ENCODE measurements at places on chromosomes 16 and 17.

GRCh38 chr17:2758870-2759269 is 9.4 kb upstream of the CCDC92B start:
- DNase-seq: no peak

- DNase-seq: no peak
Observed at GRCh38 chr17:17872547-17873345, 36.0 kb upstream of the SREBF1 start.

- peak; percentile 32 for DNase-seq
Observed at GRCh38 chr17:2025622-2026309, 632 bp upstream of the RTN4RL1 start.

DNA sequence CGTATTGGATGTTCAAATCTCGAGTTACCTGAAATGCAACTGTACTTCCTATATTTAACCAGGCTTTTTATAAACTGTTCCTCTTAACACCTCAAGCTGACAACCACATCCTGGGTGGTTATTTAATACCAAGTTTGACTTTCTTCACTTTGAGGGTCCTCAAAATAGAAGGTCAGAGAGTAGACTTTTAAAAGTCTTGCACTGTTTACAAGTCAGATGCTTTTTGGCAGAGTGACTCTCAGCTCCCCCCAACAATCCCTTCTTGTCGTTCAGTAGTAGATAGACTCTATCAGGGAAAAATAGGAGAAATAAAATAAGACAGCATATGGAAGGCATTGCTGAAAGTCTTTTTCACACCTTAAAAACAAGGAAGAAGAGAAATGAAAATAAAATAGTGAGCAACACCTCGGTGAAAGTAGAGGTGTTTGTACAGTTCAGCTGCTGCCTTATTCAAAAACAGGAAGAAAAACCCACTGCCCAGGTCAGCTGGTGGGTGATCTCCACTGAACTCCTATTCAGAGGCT is 650.4 kb downstream of the WWOX start:
- no peak for DNase-seq

GRCh38 chr16:31219154-31219741 is 2.3 kb upstream of the PYDC1 start:
- no peak for DNase-seq

- DNase-seq: no peak
Observed at GRCh38 chr17:17987901-17988300, 15.2 kb downstream of the DRC3 start.

DNA sequence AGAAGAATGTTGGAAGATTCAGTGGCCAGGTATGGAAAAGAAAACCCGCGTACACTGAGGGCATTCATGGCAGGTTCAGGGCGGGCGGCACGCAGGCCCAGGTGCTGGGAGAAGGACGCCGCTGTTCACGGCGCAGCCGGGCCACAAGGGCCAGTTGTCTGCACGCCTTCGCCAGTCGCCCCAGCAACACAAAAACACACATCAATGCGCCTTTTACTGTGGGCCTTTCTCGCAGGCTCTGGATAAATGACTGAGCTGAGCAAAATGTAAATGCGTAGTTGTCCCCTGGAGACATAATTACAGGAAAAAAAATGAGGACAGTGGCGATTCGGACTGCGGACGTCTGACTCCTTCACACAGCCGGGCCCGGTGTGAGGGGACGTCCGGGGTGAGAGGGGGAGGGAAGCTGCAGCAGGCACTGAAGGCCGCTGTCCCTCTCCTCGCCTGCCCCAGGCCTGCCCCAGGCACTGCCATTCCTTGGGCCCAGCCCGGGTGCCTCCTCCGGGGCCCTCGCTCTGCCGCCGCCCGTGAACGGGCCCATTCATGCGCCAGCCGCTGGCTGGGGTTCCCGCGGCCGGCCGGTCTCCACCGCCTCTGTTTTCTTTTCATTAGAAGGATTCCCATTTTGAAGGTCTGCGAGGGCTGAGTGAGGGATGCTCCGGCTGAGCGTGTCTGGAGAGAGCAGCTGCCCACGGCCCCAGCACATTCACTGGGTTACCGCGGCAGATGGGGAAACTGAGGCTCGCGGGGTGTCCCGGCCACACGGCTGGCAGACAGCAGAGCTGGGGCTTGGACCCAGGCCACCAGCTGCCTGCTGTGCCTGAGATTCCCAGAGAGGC is 6.5 kb upstream of the ZNF469 start:
- DNase-seq: no peak

DNA sequence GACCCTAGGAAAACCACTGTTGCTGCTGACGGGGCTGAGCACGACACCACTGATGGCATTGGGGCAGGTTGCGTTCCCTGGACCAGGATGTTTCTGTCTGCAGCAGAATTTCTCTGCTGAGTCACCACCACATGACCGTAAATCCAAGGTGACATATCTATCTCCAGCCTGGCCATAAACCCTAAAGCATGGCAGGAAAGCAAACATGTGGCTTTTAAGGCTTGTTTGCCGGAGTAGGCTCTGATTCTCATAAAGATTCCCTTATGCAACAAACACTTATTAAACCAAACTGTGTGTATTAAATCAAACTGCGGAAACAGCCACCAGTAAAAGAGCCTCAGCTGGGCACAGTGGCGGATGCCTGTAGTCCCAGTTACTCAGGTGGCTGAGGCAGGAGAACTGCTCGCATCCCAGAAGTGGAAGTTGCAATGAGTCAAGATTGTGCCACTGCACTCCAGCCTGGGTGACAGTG is 17.3 kb downstream of the MPHOSPH6 start:
- DNase-seq: no peak

DNA sequence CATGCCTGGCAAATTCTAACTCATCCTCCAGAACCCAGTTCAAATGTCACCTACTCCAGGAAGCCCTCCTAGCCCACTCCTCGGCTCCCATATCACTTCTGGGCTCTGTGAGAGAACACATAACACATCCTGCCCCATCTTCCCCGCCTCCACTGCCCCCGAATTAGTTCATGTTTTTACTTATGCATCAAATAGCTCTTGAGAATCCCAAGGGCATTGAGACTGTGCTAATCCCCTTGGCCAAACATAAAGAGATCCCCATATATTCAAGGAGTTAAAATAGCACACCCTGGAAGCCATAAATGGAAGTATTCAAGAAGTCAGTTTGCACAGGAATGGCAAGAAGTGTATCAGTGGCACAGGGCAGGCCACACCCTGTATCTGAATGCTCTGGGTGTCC is 2.0 kb upstream of the CREBBP start:
- DNase-seq: no peak

DNA sequence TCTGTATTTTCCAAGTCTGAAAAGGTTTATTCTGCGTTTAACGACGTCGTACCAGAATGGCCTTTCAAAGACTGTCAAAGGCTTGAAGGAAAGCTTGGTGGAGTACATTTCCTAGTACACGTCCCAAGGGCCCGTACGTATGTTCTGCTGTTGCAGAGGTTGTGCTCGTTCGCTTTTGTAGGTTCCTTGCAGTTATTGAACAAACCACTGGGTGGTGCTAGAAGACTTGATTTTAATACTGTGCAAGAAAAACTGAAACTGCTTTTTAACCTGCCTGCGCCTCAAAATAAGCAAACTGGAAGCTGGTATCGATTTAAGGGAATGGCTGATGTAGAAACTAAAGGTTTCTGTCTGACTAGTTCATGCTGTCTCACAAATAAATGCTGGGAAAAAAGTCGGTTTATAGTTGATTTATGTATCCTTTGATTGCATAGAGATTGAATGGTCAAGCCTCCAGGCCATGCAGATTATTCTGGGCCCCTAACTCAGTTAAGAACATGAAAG is 54.6 kb downstream of the USP10 start:
- peak; percentile 27 for DNase-seq

- DNase-seq: no peak
Observed at GRCh38 chr17:73942703-73943415, 260.6 kb upstream of the RPL38 start.

DNA sequence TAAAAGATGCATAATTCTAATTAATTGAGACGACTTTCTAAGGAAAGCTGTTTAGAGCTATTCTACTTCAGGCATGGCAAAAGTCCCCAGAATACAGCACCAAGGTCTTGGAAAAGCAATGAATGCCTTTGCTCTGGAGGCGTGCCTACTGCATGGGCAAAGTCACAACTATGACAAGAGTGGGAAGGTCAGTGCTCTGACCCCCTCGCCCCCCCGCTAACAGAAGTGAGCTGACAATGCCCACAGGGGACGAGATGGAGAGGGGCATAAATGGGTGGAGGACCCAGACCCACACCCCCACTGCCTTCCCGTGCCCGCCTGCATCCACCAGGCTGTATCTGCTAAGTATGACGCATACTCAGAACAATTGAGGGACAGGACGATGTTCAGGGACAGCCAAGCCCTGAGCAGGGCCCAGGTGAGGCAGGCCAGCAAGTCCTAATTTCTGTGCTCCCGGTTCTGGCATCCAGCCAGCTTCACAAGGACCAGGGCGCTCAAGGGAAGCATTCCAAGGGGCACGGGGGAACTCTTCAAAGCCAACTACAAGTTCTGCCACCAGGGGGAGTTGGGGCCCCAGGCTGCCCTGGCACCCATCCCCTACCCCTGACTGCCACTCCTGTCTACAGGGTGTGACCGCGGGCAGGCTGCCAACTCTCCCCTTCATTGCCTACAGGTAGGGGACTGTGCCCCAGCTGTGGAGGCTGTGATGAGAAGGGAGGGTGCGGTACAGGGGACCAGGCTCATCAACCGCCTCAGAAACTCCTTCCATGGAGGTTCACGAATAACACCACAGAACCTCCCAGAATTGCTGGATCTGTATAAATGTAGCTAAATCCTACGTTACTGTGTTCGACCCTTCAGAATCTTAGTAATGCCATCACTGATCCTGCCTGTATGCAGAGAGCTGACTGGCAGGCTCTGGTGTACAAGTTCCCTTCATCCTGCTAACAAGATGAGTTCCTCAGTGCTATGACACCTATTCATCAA is 20.8 kb downstream of the NPRL3 start:
- DNase-seq: peak; percentile 69

DNA sequence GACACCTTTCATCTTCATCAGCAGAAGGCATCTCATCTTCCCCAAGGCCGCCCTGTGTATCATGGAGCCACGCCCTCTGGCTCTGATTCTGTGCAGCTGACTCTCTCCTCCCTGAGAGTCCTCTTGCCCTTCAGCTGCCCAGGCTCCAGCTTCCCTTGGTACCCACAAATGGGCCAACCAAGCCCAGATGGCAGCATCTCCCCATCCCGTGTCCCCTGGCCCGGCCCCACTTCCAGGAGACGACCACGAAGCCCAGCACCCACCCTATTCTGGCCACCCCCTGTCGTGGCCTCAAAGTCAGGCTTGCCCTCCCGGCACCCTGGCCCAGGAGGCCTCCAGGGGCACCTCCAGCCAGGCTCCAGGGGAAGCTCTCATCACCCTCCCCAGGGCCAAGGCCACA is 31.3 kb upstream of the KSR1 start:
- DNase-seq: no peak

GRCh38 chr17:15006421-15007128 is 258.6 kb downstream of the PMP22 start:
- DNase-seq: no peak

- peak; percentile 60 for DNase-seq
Observed at GRCh38 chr16:75074920-75075687, 41.5 kb downstream of the LDHD start.

- DNase-seq: no peak
Observed at GRCh38 chr16:57801809-57802340, 416 bp downstream of the KIFC3 start.

DNA sequence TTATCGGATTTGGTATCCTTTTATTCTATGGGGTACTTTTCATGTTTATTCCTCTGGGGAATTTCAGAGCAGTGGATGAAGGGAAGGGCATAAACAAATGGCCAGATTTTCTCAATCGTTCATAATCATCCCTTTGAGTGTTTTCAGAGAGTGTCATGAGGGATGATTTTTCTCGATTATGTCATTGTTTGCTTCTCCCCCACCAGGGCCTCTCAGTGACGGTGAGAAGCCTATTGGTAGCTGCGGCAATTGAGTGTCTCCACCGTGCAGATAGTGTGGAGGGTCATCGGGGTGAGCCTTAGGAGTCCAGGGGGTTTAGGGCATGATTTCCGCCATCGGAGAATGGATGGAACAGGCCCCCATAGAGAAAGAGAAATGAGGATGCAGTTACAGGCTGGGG is 57.2 kb downstream of the USP43 start:
- DNase-seq: no peak

- no peak for DNase-seq
Observed at GRCh38 chr17:44053125-44053872, 13.2 kb downstream of the LSM12 start.

GRCh38 chr16:86485746-86486145 is 24.6 kb upstream of the FOXF1 start:
- DNase-seq: no peak

DNA sequence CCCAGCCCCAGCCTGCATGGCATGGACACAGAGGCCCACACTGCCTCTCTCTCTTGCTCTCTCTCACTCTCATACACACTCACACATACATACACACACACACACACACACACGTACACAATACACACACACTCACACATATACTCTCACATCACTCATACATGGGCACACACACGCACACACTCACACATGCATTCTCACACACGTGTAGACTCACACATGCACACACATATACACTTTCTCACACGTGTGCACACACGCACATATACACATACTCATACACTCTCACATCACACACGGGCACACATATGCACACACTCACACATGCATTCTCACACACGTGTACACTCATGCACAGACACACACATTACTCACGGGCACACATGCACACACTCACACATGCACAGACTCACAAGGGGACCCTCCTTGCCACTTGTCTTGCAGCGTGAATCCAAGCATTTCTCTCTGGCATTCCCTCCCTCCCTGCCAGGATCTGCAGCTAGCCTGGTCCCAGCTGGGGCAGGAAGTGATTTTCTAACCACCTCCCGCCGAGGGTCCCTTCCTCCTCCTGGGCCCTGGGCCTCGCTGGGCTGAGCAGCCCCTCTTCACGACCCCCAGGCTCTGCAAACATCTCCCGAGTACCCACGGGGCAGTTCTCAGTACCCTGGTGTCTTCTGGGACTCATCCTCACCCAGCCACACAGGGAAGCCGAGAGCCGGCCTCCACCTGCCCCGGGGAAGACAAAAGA is 37.5 kb downstream of the IL21R start:
- DNase-seq: no peak

- DNase-seq: no peak
Observed at GRCh38 chr16:80233097-80233835, 307.5 kb upstream of the DYNLRB2 start.
